ENCODE measurements at places on chromosomes 1 and 21.

GRCh38 chr1:48027533-48027835 lies 30.3 kb upstream of the TRABD2B start:
- DNase-seq = no peak

- no peak for DNase-seq
Measured at GRCh38 chr21:36127250-36127904, 7.5 kb upstream of the CBR3 start.

DNA sequence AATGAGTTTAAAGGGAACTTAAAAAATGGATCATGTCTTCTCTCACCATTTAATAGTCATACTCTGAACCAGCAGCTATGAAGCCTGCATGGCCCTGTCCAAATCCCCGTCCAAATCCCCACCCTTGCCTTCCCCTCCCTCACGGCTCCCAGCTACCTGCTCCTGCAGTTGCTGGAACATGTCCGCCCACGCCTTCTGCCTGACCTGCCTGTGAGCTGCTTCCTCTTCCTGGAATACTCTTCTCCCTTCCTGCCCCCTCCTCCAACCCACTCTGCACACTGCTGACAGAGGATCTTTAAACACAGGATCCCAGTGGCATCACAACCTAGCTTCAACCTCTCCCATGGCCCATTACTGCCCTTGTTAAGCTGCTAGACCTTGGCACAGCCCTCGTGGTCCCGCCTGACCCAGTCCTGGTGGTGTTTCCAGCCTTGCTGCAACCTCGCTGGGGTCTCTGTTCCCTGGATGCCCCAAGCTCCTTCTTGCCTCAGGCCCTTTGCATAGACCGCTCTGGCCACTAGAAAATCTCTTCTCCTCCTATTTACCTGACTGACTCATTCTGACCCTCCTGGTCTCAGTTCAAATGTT lies 118.3 kb downstream of the PTPRU start:
- DNase-seq = no peak

DNA sequence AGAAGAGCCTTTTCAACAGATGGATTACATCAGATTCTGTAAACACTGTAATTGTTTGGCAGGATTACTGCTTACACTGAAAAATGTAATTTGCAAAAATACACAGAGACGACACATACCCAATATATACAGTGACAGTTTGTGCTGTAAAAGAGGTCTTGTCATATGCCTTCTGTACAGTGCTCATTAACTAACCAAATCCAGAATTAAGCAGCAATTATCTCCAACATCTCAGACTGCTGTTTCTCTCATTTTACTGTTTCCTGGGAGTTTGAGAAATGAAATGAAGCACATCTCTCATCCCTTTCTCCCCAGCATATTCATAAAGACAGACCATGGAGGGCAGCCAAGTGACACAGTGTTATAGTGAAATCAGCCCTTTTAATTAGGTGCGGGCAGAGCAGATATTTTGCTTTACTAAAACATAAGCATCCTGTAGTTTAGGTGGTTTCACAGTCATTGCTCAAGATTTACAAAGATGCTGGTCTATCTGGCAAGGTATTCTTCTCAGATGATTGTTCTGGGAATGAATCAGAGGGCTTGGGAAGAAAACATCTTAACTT lies 618.4 kb upstream of the USP24 start:
- no peak for DNase-seq

GRCh38 chr1:172647110-172647564 lies 11.8 kb upstream of the FASLG start:
- no peak for DNase-seq

DNA sequence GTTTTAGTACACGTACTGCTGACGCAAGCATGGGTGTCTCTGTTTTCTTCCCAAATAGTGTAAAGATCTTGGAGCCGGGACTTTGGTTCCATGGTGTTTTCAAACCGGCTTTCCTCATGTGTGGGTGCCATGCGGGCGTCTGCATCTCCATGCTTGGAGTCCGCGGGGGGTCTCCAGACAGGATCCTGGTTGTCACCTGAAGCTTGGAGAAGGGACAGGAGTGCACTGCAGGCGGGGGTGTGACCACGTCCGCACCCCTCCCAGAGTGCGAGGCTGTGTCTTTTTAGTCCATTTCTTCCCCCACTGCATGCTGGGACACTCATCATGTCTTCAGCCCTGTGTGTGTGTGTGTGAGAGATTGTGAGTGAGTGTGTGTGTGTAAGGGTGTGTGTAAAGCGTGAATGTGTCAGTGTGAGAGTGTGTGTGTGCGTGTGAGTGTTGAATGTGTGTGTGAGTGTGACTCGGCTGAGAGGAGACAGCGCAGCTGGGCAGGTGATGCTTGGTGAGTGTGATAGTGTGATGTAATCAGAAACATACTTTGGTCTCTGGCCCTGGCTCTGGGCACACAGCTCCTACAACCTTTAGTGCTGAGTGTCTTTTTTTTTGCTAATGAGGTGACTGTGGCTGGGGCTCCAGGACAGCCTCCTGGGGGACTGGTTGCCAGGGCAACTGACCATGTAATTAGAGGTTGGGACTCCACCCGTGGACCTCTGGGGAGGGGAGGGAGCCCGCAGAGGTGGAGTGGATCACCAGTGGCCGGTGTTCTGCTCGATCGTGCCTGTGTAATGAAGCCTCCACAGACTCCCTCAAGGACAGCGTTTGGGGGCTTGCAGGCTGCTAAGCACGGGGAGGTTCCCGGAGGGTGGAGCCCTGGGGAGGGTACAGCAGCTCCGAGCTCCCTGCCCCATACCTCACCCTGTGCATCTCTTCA lies 55.1 kb downstream of the AGPAT3 start:
- no peak for DNase-seq

DNA sequence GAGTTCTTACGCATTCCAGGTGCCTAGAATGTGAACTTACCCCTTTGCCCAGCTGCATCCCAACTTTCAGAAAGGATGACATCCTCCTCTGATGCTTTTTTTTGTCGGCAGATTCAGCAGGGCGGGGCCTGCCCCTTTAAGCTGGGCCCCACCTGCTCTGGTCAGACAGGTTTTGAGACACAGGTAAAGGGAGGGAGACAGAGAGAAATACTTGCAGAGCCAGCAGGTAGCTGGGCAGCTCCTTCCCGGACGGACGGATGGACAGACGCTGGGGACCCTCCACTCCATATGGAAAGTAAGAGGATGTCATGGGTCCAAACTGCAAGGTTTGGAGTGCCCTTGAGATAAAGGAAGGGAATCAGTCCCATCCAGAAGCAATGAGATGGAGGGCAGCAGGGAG lies at the start of gene TMEM79:
Gene TMEM79 (plus strand): TSS at position 214 of the 400 bp plus-strand sequence. CDS start 902 bp downstream, outside the sequence.
- no peak for DNase-seq

GRCh38 chr21:46213620-46214286 lies 14.8 kb downstream of the LSS start:
- DNase-seq = no peak

GRCh38 chr1:226610671-226611070 lies 62.1 kb downstream of the STUM start:
- no peak for DNase-seq

- no peak for DNase-seq
Measured at GRCh38 chr1:107690491-107690890, 274.5 kb downstream of the VAV3 start.

DNA sequence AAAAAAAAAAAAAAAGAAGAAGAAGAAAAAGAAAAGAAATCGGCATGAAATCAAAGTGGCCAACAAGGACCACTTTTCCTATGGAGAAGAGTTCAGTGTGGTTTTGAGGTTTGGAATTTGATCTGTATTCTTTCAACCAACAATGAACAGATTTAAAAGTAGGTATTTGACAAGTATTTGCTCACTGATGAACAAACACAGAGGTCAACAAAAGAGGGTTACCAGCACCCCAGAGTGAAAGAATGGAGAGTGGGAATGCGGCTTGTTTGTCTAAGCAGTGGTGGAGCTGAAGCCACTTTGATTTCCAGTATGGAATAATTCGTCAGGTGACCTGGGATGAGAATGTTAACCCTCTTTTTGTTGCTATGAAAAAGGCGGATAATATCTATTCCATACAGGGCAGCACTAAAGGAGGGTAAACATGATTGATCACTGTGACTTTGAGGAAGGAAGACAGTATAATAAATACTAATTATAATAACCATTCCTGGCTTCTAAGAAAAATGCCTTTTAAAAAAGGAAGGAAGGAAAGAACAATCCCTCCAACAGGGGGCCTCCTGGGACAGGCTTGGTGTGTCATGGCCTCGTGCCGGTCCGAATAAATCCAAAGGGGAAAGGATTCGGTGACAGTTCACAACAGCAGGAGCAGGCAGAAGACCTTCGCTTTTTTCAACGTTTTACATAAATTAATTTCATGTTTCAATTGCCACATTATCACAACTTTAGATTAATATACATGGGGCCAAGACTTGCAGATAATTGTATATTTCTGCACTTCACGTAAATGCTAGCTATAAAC lies 37.2 kb upstream of the SIM2 start:
- no peak for DNase-seq

DNA sequence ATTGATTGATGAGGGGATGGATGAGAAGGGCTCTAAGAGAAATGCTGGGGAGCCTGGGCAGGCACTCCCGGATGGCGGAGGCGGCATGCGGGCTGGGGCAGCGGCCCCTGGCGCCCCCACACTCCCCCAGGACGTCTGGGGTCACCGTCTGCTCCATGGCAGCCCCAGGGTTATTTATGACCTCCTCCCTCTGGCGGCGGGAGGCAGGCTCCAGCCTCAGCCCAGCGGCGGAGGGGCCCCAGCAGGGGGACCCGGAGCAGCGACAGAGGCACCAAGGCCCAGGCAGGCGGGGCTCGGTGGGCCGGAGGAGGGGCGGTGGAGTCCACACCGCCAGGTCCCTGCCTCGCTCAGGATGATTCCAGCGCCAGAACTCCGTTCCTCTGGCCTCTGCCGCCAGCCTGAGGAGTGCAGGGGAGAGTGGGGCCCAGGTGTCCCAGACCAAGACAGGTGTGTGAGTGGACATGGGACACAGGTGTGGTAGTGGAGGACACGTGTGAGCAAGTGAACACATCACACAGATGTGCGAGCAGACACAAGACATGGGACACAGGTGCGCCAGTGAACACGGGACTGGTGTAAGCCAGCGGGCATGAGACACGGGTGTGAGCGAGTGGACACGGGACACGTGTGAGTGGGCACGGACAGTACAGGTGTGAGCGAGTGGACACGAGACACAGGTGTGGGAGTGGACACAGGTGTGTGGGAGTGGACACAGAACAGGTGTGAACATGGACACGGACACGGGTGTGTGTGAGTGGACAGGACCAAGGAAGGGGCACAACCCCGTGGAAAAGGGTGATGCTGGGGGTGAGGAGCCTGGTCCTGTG lies 2.5 kb upstream of the SAMD11 start:
- DNase-seq = no peak

GRCh38 chr21:28639737-28640136 lies 352.9 kb downstream of the LTN1 start:
- DNase-seq = no peak

- no peak for DNase-seq
Measured at GRCh38 chr1:67333603-67334002, 25.9 kb downstream of the IL12RB2 start.

GRCh38 chr1:113935970-113936369 lies 6.8 kb downstream of the HIPK1 start:
- no peak for DNase-seq

- DNase-seq = no peak
Measured at GRCh38 chr1:19744335-19744743, 55.4 kb downstream of the TMCO4 start.

- DNase-seq = no peak
Measured at GRCh38 chr1:148373192-148373925, 109.7 kb downstream of the PPIAL4G start.

DNA sequence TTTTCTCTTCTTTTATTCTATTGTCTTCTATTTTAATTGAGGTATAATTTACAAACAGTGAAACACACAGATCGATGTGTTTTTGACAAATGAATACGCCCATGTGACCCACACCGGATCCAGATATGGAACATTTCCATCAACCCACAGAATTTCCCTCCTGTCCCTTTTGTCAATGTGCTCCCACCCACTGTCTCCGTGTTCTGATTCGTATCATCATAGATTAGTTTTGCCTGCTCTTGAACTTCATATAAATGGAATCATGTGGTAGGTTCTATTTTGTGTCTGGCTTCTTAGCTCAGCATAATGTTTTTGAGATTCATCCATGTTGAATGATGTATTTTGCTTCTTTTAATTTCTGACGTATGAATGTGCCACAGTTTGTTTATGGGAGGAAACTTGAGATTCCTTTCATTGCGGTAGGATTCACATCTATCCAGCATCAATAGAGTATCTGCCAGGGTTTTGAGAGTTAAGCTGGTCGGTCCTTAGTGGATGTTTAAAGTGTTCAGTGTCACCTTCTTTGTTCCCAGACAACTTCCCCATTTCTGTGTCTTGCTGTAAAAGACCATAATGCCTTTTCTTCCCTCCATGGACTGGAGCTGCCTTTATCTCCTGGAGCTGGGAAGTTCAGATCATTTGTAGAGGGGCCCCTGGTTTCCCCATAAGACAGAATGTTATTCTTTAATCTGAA lies 14.7 kb downstream of the NAV1 start:
- DNase-seq = no peak

- no peak for DNase-seq
Measured at GRCh38 chr21:26843933-26844257, 1.3 kb downstream of the ADAMTS1 start.

GRCh38 chr21:34852448-34852847 lies 183.7 kb downstream of the CLIC6 start:
- no peak for DNase-seq

DNA sequence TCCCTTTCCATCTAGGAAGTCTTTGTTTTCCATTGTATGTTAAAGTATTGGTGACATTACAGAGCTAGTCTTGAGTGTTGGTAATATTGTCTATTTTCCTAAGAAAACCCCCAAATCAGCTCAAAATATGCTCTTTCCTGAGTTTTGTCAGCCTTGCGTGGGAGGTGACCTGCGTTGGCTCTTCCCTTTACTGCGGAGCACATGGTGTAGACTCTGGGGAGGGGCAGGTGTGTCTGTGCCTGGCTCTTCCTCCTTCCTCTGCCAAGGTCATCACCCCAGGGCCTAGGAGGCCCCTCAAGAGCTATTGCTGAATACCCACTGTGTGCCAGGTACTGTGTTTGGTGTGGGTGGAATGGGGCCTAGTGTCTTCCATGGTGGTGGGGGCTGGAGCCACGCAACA lies 33.4 kb downstream of the CACNA1E start:
- DNase-seq = no peak

GRCh38 chr1:178565586-178565985 lies 52.7 kb downstream of the TEX35 start:
- no peak for DNase-seq

DNA sequence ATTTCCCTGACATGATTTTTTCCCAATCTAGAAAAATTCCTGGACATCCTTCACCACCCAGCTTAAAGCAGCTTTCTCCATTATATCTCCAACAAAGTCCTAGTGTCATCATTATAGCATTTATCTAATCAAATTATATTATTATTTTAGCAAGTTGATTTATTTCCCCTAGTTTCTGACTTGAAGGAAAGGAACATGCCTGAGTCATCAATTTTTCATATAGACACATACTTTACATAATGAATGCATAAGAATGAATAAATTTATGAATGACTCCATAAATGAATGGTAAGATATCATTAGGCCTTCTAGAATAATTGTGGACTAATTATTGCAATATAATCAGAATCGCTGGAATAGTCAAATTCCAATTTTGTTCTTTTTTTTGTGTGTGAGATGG lies 79.4 kb upstream of the COL11A1 start:
- no peak for DNase-seq

DNA sequence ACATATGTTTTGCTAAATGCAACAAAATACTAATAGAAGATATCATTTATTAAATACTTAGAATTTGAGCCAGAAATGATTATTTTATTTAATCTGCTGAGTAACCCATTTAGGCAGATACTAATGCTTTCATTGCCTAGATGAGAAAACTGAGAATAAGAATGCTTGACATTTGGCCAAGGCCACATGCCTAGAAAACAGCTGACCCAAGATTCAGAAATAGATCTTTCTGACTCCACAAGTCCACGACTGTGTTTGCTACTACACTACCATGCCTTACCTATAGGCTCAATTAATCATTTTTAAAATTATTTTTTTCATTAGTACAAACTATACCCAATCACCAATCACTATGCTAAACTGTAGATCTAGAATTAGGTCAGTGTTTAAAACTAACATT lies 129.7 kb downstream of the ATP1B1 start:
- DNase-seq = no peak

All from GM18507 (cell line).